ENCODE measurements at places on chromosomes 16 and 17. TPM values are rescaled to one million over a fixed set of nuclear protein-coding genes. Genes with fewer than 3 reads are reported as not detected.
A peak's percentile ranks its signal among the peaks of the same experiment; 100 is the strongest.

RGS9 gene
- 0.45 TPM for polyA plus RNA-seq

SETD6 gene
- 24.2 TPM for polyA plus RNA-seq

DNA sequence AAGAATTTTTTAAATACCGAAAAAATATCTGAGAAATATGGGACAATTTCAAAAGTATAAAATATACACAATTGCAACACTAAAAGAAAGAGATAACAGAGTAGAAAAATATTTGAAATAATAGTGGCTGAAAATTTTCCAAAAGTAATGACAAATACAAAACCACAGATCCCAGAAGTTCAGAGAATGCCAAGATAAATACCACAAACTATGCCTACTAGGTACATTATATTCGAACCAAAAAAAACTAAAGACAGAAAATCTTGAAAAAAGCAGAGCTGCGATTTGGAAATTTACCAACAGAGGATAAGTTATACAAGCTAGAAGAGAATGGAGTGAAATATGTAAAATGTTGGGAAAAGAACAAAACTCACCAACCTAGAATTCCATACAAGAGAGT, 191.3 kb upstream of the ELAC2 start:
- no peak for DNase-seq

DNA sequence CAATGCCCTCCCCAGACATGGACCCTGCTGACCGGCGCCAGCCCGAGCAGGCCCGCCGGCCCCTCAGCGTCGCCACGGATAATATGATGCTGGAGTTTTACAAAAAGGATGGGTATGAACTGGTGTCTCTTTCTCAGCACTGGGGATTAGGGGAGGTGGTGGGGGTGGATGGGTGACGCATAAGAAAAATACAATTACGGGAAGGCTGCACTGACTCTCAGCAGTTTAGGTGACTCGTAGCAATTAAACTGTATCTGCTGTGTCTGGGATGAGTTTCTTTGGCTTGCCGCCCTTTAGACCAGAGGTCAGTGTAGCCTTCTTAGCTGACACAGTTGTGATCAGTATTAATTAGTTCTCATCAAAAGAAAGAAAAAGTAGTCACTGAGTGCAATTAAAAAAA, 59.0 kb downstream of the ELAC2 start:
- no peak for DNase-seq

- no peak for DNase-seq
Observed at GRCh38 chr17:32100971-32101631, 41.2 kb upstream of the RHOT1 start.

DNA sequence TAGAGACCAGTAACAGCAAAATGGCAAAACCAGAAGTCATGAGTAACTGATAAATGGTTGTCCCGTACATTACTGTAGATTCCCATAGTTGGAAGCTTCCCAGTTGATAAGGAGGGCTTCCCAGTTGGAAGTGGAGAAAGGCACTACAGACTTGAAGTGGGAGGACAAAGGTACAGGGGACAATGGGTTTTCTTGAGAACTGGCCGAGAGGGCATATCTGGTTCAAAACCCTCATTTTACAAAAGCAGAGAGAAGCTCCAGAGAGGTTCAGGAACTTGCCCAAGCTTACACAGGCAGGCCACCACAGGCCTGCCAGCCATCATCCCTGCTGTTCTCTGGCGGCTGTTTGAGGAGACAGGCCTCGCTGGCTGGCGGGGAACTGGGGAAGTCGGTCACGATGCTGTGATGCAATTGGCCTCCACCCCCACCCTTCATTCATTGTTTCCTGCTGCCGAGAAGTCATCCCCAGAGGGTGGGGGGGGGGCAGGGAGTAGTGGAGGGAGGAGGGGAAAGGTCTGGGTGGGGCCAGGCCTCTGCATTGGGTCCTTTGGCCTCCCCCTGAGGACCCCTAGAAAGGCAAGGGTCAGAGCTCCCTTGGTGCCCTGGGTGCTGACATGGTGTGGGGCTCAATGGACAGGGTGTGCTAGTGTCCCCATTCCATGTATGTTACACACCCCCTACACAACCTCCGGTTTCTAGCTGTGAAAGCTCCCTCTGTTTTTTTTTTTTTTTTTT, 3.0 kb downstream of the UBALD2 start:
- peak; percentile 92 for DNase-seq

Data from B cell (primary cell).